GM04503 (cell line): ENCODE measurements at places on chromosomes 1 and 21.
A peak's percentile ranks its signal among the peaks of the same experiment; 100 is the strongest.

- no peak for DNase-seq
These were observed 81.9 kb downstream of the SPATA17 start for GRCh38 chr1:217712925-217713597.

- no peak for DNase-seq
These were observed 58.5 kb downstream of the PSMG1 start for GRCh38 chr21:39124681-39125251.

DNA sequence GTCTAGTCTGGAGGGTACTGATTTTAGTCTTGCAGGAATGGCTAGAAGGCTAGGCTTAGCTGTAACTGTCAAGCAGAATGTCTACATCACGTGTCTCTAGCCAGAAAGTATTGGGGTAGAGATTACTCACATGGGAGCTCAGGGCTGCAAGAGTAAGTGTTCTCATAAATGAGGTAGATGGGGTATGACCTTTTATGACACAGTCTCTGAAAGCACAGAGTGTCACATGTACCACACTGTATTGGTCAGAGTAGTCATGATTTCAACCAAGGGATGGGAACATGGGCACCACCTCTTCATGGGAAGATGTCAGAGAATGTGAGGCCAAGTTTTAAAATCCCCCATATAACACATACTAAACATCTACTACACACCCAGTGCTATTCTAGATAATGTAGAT, 2.9 kb downstream of the FYB2 start:
- no peak for DNase-seq

- no peak for DNase-seq
These were observed 23.7 kb downstream of the FAF1 start for GRCh38 chr1:50936321-50936720.

GRCh38 chr1:223198628-223198965, 55.5 kb upstream of the TLR5 start:
- no peak for DNase-seq

- no peak for DNase-seq
These were observed 19.5 kb upstream of the PWP2 start for GRCh38 chr21:44087426-44088400.

DNA sequence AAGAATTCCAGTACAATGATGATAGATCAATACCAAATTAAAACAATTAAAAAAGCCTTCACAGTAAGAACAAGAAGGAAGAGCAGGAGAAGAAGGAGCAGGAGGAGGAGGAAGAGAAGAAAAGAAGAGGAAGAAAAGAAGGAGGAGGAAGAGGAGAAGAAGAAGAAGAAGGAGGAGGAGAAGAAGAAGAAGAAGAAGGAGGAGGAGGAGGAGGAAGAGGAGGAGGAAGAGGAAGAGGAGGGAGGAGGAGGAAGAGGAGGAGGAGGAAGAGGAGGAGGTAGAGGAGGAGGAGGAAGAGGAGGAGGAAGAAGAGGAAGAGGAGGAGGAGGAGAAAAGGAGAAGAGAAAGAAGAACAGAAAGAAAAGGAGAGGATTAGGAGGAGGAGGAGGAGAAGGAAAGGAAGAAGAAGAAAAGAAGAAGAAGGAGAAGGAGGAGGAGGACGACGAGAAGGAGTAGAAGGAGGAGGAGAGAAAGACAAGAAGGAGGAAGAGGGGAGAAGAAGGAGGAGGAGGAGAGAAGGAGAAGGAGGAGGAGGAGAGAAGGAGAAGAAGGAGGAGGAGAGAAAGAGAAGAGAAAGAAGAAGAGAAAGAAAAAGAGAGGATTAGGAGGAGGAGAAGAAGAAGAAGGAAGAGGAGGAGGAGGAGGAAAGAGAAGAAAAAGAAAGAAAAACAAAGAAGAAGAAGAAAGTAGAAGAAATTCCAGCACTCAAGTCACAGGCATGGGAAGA, 68.5 kb upstream of the GRIK3 start:
- DNase-seq = no peak

DNA sequence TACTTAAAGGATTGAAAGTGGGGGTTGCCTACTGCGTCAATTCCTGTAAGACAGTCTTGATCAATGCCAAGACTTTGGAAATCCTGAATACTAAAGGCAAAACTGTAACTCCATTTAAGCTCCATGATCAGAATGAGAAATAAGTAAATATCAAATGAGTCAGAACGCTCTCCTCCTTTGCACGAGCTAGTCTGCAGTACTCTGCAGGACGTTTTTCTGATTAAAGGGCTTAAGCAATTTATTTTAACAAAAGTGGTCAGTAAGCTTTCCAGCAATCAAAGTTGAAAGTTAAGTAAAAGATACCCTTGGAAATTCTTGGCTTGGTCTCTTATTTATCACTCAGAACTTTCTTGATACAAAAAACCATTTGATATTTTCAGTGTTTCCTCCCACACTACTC, 35.7 kb upstream of the ARHGAP29 start:
- no peak for DNase-seq

GRCh38 chr1:215263636-215264035, 181.1 kb downstream of the KCNK2 start:
- DNase-seq = no peak

DNA sequence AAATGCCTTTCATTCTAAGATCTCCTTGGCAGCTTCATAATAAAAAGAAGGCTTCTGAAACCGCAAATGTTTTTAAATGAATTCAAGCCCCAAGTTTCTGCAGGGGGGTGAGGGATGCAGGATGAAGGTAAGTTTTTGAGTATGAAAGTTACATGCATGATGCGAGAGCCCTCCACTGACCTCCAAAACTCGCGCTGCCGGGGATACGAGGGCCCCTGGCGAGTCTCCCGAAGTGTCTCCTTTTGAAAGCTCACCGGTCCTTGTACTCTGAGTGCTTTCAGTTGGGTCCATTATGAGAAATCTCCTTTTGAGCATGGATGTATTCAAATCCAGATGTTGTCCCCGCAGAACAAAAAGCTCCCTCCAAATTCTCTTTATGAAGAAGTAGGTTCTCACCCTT, 18.9 kb upstream of the ZC3H12A start:
- DNase-seq = no peak

- DNase-seq = no peak
These were observed 141.0 kb downstream of the HIVEP3 start for GRCh38 chr1:41777695-41778094.

- no peak for DNase-seq
These were observed 46.6 kb downstream of the DUSP10 start for GRCh38 chr1:221695301-221695700.

DNA sequence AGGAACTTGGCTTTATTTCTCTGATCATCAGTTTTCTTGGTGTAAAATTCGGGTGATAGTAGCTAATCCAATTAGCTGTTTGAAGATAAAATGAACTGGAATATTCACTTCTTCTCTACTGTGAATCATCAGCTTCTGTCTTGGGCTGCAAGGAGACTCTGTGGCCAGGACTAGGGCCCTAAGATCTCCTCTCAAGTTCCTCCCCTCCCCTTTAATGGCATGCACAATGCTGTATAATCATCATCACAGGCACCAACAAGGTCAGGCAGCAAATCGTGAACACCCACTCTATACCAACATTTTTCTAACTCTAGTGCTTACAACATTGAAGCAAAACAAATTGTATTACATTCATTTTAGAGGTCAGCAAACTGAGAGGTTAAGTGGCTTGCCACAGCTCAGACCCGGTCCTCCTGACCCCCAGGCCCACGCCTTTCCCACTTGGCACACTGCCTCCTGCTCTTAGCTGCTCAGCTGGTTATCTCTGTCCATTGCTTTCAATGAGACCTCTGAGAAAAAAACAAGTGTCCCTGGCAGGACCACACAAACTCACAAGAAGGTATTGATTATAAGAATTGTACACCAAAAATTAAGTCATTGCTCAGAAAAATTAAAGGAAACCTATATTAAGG, 31.8 kb downstream of the LRRC52 start:
- DNase-seq = no peak

DNA sequence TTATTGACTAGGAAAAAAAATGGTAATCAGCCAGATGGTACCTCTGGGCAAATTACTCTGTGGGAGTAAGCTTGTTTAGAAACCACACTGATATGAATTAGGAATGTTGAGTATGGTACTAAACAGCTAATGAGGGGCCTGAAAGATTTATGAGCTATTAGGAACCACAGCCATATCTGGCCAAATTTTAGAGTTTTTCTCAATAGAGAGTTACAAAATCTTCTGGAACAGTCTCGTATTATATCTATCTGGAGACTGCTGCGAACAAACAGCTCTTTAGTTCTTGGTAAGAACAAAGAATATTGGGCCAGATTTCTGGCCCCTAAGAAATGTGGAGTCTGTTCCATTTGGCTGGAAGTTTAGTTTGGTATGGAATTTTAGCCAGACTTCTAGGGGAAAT, 4.9 kb upstream of the PODN start:
- peak; percentile 75 for DNase-seq

GRCh38 chr1:23810818-23811540, 10.4 kb upstream of the GALE start:
- no peak for DNase-seq

DNA sequence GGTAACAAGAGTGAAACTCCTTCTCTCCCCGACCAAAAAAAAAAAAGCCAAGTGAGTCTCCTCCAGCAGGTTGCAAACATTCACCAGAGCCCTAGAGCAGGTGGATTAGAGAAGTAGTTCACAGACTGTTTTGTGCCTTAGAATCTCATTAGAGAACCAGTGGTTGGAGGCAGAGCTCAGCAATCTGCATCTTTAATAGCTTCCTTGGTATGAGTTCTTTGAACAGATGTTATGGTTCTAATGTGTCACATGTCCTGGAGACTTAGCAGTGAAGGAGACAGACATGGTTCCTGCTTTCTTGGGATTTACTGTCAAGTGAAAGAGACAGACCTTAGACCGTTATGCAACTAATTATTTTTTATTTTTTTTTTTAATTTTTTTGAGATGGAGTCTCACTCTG, 26.8 kb downstream of the SESN2 start:
- DNase-seq = no peak

- no peak for DNase-seq
These were observed 1256.0 kb downstream of the AMY1C start for GRCh38 chr1:105005594-105006195.

DNA sequence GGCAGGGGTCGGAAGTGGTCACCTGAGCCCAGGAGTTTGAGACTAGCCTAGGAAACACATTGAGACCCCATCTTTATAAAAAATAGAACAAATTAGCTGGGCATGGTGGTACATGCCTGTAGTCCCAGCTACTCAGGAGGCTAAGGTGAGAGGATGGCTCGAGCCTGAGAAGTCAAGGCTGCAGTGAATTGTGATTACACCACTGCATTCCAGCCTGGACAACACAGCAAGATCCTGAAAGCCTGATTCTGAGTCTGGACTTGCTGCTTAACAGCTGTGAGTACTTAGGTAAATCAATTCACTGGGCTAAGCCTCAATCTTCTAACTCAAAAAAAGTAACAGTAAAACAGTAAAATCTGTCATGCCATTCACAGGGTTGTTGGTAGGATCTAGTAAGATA, 4.9 kb downstream of the TRAPPC3 start:
- no peak for DNase-seq

DNA sequence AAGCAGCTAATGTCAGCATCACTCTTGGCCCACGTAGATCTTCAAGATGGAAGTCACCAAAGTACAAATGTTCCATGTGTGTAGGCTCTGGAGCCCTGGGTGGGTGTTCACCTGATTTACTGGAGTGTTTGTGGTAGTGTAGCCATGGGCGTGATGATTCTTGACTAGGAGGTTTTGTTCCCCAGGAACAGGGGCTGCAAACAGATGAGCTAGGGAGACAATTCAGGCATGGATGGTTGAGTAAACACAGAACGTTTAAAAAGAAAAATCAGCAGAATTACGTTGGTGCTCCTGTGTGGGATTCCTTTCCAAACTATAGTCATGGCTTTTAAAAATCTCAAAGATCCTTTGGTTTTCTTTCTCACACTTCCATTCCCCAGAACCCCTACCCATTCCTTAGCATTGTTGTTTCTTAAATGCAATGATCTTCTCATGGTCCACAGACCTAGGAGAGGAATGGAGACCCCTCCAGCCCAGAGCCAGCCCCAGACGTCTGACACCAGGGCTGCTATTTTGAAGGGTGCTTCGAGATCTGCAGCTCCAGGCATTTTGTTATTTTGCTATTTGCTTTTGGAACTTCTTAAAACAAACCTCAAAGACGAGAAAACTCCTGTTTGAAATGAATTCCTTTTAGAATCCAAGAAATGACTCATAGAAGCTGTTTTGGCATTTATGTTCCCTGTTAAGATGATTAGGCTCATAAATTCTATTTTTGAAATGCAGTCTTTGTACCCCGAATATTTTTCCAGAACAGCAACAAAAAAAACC, 115.1 kb downstream of the ETS2 start:
- peak; percentile 52 for DNase-seq

DNA sequence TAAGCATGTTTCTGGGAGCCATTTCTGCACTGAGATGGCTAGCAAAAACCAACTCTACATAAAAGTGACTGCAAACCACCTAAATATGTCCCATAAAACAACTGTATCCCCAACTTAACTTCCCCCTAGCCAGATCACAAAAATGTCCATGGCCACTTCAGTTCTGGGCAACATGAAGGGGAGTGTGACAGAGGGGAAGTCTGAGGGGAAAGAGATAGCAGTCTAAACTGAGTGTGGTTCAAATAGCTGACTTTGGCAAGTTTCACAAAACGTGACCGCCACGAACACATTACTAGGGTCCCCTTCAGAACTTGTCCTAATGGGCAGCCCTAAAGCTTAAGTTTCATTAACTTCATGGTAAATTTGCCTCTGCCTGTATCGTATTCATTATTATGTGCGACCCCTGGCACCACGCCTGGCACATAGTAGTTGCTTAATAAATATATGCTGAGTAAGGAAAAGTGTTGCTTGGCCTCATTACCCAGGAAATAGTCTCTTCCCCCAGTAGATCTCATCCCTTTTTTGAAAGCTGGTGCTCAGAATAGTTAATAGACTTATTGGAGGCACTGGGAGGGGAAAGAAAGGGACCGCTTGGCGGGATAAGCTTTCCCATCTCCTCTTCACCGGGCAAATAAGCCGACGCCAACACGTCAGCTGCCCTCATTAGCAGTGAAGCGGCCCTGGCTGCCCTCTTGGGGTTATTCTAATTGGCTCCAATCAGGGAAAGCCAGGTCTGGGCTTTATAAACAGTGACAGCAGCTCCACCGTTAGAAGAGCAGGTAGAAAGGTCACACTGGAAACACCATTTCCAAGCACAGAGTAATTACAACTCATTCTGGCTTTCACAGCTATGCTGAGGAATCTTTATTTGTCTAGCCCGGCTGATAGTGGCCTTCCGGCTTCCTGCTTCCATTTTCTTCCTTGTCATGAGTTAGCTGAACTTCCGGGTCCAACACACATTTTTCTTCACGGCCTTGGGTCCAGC, 122.1 kb downstream of the LRIG2 start:
- no peak for DNase-seq

- DNase-seq = no peak
These were observed 12.5 kb upstream of the TADA1 start for GRCh38 chr1:166888373-166889111.
